Muscle of back (tissue), 13 donors: ENCODE measurements at places on chromosomes 2 and 18.

DNA sequence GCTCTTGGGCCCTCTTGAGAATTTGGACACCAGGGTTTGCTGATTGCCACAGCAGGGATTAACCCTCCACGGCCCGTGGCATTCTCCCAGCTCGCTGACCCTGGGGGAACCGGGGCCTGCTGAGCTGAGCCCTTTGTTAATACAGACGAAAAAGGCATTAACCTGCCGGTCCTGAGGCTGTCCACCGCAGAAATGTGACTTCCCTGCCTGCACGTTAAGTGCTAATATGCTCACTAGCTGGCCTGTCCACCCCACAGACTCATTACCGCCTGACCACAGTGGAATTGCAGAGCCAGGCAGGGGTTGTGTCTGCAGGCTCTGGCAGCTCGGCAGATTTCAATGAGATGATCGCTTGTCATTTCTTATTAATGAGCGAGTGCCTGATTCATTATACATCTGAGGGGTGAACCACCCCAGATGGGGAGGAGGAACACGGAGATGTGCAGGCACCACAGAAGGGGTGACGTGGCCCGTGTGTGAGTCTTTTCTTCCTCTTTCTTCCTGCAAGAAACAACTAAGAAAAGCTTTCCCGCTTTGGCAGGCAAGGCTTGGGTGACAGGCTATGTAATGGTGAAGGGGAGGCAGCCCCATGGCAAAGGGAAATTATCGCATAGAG is 126.0 kb downstream of the GLI2 start:
- DNase-seq: no peak

DNA sequence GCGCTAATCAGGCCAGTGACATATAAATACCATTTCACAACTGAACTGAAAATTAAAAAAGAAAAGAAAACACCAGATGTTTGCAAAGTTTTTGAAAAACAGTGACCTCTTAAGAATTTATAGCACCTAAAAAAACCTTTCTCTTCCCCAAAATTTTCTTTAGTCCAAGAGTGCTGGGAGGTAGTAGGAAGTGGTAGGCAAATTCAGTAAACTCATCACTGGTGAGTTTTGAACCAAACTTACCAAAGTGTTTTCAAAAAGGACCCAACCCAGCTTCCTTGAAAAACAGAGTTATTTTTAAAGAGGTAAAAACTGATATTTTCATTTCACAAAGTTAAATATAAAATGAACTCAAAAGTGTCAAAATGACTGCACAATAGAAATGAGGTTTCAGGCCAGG is 90.4 kb downstream of the TMEM247 start:
- DNase-seq: no peak

DNA sequence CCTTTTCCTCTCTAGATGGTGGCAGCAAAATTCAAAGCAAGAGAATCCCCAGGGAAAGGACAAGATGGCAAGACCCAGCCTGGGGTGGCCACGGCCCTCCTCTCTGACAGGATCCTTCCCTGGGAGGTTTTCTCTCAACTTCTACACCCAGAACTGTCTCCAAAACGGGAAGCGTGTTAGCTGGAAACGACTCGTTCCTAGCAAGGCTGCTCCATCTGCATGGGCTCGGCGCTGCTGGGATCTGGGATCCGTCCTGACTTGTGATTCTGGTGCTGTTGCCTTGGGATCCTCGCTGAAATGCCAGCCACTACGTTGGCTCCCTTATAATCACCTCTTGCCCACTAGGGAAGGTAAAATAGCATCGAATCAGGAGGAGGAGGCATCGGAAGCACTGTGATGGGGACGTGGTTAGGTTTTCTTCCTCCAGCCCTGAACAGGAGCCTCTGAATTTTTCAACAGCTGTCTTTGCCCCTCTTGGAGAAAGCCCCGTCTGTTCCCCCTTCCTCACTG is 514.8 kb upstream of the MYT1L start:
- DNase-seq: no peak

GRCh38 chr18:5914016-5914415 is 18.7 kb upstream of the TMEM200C start:
- DNase-seq: no peak

DNA sequence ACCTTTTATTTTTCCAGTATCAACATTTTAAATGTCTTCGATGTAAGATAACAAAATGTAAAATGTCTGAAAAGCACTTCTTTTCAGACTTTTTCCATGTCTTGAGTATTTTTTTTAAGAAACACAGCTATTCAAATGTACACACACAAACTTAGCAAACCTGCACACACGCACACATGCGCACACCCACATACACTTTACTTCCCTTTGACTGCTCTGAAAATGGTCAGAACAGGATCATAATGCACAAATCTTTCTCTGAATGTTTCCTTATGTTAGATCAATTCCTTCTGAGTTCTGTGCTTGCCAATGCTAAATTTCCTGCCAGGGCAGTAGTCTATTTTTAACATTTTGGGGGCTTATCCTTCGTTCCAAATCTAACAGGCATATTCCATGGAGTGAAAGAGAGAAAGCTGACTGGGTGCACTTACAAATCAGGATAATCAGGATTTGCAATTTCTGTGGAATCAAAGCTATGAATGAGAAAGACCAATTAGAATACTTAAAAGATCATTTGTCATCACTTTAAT is 136.3 kb downstream of the ZEB2 start:
- DNase-seq: no peak

- DNase-seq: no peak
Observed at GRCh38 chr2:205762881-205763280, 80.6 kb downstream of the NRP2 start.

GRCh38 chr2:17455343-17455742 is 62.9 kb downstream of the RAD51AP2 start:
- no peak for DNase-seq

GRCh38 chr2:96899413-96899741 is 29.5 kb upstream of the SEMA4C start:
- DNase-seq: no peak

DNA sequence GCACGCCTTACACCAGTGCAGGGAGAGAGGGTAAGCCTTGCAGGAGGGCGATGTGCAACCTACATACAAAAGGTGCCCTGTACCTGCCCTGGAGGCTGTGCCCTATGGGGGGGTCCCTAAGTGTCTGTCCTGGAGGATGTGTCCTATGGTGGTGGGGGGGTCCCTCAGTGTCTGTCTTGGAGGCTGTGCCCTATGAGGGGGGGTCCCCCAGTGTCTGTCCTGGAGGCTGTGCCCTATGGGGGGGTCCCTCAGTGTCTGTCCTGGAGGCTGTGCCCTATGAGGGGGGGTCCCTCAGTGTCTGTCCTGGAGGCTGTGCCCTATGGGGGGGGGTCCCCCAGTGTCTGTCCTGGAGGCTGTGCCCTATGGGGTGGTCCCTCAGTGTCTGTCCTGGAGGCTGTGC is 216.6 kb downstream of the HDAC4 start:
- no peak for DNase-seq

- DNase-seq: no peak
Observed at GRCh38 chr2:199455545-199456382, 2.0 kb downstream of the SATB2 start.

DNA sequence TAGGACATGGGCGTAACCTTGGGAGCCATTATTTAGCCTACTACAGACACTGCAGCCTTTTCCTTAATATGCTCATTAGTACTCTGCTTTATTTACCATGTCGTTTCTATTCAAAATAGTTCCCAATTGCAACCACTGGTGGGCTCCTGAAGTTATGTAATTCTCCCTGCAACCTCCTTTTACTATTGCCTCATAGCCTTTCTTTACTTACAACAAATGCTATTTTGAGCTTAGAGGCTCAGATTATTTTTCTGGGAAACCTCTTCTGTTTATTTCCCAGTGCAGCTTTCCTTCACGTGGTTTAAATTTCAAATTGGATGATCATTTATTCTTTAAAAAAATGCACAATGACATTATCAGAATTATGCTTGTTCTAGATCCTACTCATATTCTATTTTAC is 492.3 kb upstream of the TMEFF2 start:
- DNase-seq: peak; percentile 35

DNA sequence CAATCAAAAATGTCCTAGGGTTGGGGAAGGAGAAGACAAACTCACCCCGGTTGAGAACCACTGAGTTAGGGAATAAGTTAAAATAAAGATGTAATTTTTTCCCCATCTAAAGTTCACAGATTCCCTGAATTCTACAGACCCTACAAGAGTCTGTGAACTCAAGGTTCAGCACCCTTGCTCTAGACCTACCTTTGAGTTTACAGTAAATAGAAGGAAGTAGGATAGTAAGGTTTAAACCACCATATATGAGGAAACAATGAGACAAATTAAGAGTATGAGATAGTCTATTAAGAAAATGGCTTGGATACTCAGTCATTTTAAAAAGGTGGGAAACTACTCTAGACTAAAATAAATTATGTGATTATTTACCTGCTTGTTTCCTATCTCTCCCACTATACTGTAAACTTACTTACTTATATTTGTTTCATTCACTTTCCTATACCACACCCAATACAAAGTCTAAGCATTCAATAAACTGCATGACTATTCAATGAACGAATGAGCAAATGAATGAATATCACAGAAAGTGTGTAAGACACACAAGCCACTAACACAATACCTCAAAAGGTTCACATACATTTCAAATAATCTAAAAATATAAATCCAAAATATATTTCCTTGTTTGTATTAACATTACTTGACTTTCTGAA is 13.4 kb downstream of the VPS54 start:
- DNase-seq: no peak

GRCh38 chr2:179837408-179837807 is 24.0 kb downstream of the ZNF385B start:
- no peak for DNase-seq

GRCh38 chr18:73101977-73102376 is 234.2 kb upstream of the NETO1 start:
- no peak for DNase-seq

DNA sequence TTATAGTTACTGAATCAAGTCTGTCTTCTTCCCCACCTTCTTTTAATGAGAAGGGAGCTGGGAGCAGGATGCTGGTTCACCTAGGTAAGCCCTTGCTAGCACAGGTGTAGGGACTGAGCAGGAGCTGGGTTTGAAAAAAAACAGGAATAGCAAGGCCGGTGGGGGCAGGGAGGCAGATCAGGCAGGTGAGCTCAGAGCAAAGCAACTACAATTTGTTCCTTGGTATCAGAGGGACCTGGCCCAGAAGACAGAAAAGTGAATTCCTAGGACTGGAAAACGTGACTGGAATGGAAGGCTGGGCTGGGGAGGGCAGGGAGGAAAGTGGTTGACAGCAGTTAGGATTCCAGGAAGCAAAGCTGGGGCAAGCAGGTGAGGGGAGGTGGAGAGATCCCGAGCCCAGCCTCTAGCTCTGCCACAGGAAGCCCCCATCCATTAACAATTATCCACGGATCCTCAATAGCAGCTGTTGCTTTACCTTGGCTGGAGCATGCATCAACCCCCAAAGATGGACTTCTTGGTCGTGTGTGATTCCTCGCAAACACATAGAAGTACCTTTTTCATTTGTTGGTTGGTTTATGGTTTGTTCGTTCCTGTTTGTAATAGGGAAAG is 118.4 kb downstream of the LNPK start:
- no peak for DNase-seq

DNA sequence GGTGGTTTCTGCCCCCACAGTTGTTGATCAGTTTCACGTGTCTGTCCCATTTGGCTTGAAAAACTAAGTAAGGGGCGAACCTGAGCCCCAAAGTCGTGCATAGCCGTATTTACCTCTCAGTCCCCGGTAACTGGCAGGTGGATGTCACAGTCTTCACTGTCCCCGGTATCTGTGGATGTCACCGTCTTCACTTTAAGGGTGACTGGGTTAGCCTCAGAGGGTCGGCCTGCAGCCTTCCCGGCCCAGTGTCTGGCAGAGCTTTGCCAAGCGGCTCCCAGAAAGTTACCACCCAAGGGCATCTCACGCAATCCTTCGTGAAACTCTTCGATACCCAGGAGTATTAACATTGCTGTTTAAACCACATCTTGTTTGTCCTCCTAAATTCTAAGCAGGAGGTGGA is 125.3 kb upstream of the CTDP1 start:
- no peak for DNase-seq

- no peak for DNase-seq
Observed at GRCh38 chr2:204730603-204731002, 185.3 kb downstream of the PARD3B start.

DNA sequence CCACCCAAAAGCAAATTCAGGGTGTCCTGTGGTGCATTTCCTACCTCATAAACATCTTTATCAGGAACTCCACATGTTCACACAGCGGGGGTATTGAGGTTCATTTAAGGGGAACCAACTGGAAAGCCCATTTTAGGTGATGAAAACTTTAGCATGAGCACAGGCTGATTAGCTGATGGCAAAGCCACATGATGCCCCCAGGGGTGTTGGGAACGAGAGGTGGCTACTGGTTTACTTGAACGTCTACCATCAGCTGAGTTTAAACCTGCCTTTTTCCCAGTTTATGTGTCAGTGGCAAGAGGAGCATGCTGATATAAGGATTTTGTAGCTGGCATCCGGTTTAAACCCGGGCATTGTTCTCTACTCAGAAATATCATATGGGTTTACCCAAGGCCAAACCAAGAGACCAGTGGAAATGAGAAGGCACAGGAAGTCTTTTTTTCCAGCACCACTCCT is 54.5 kb upstream of the UPP2 start:
- DNase-seq: no peak

DNA sequence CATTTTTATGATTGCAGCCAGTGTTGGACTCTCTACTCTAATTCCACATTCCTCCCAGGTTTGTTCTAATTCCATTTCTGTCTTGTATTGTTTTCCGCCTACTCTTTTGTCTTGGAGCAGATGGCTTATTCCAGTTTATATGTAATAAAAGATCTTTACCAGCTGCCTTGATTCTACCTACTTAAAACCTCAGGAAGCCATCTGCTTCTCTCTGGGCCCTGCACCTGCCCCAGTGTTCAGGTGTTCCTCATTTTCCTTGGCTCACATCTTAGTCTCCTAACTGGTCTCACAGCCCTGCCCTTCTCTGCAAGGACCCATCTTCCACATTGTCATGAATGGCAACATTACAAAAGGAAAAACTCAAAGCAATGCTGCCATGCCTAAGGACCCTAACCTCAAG is 21.0 kb upstream of the IL37 start:
- no peak for DNase-seq

GRCh38 chr2:209907746-209908145 is 94.7 kb upstream of the RPE start:
- no peak for DNase-seq

DNA sequence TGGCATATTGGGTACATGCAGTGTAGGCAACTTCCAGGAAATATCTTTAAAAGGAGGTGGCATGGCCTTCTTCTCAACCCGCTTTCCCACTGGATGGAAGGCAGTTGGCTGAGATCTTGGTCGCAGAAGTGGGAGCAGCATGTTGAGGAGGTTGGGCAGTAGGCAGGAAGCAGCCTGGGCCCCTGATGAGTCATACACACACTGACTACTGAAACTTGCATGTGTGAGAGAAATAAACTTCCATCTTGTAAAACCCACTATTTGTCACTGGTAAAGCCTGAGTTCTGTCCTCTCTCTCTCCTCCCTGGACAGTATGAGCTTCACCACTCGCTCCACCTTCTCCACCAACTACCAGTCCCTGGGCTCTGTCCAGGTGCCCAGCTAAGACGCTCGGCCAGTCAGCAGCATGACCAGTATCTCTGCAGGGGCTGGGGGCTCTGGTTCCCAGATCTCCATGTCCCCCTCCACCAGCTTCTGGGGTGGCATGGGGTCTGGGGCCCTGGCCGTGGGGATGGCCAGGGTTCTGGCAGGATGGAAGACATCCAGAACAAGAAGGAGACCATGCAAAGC is 233.8 kb upstream of the SPRED2 start:
- no peak for DNase-seq

GRCh38 chr2:154637456-154637855 is 61.0 kb upstream of the KCNJ3 start:
- DNase-seq: no peak

- no peak for DNase-seq
Observed at GRCh38 chr2:216770050-216770449, 74.7 kb upstream of the IGFBP5 start.
